Frontal cortex (tissue), 4 donors: ENCODE measurements at places on chromosomes 12 and 14. TPM values are rescaled to one million over a fixed set of nuclear protein-coding genes. Genes with fewer than 3 reads are reported as not detected.

LRIG3 gene
- 10.6 TPM for total RNA-seq

MSI1 gene
- 6.9 TPM for total RNA-seq

NANOG gene
- total RNA-seq = not detected

SLC16A7 gene
- 26.1 TPM for total RNA-seq

AKAP6 gene
- total RNA-seq = 102 TPM

EIF2B1 gene
- total RNA-seq = 28.1 TPM

FAM181A gene
- total RNA-seq = 2.4 TPM

PPFIA2 gene
- 152 TPM for total RNA-seq

SLC6A12 gene
- total RNA-seq = 6.9 TPM

PRIMA1 gene
- total RNA-seq = under 0.01 TPM

ABHD12B gene
- not detected for total RNA-seq

GPR65 gene
- total RNA-seq = under 0.01 TPM

BRI3BP gene
- total RNA-seq = 21.6 TPM

HOXC6 gene
- not detected for total RNA-seq

STRAP gene
- total RNA-seq = 74.2 TPM

GPD1 gene
- total RNA-seq = 9.4 TPM

PTPRO gene
- 204 TPM for total RNA-seq

SAMD15 gene
- 12.6 TPM for total RNA-seq

FOXN4 gene
- under 0.01 TPM for total RNA-seq

PMCH gene
- total RNA-seq = 0.41 TPM

SYNE3 gene
- 1.2 TPM for total RNA-seq

P3H3 gene
- total RNA-seq = 11.0 TPM

TAMALIN gene
- total RNA-seq = 2.4 TPM

PIK3C2G gene
- total RNA-seq = 0.41 TPM

DIO2 gene
- total RNA-seq = 21.2 TPM

TOMM20L gene
- not detected for total RNA-seq

PLEKHD1 gene
- 0.41 TPM for total RNA-seq

PLA2G1B gene
- not detected for total RNA-seq

ATL1 gene
- 95.8 TPM for total RNA-seq

LRP1-AS gene
- not detected for total RNA-seq

SOX5 gene
- 107 TPM for total RNA-seq

SRSF9 gene
- 92.5 TPM for total RNA-seq

PTGER2 gene
- under 0.01 TPM for total RNA-seq

PLD4 gene
- 3.7 TPM for total RNA-seq

DPY19L2 gene
- total RNA-seq = 36.3 TPM

KTN1 gene
- 76.2 TPM for total RNA-seq

OVCH1 gene
- total RNA-seq = 0.41 TPM

RIN3 gene
- total RNA-seq = under 0.01 TPM

MGST1 gene
- total RNA-seq = 3.7 TPM

PLEK2 gene
- total RNA-seq = 0.41 TPM
